ENCODE measurements at places on chromosomes 11 and 22.
A peak's percentile ranks its signal among the peaks of the same experiment; 100 is the strongest.

DNA sequence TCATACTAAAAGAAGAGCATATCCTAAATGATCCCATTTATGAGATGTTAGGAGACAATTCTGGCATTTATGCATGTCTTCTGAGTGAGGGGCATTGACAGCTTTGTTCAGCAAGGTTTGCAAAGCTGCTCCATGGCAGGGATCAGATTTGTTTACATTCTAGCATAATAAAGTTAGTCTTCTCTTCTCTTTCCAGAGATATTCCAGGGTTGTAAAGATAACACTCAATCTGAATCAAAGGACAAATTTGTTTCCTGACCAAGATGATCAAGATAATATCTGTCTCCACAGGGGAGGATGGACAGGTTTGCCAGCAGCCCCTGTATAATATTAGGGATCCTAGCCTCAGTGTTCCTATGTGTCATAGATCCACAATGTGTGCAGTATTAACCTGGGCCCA, 77.5 kb upstream of the ZC3H12C start:
- H3K4me3 ChIP-seq: no peak overlapping the region
- H3K27me3 ChIP-seq: no peaks in the 10 kb centered on the region
- no peaks in the 10 kb centered on the region for H3K4me1 ChIP-seq
- no peak overlapping the region for H3K27ac ChIP-seq

GRCh38 chr11:79070518-79070917, 370.3 kb downstream of the TENM4 start:
- no peaks in the 10 kb centered on the region for H3K27me3 ChIP-seq
- H3K4me3 ChIP-seq: no peak overlapping the region
- H3K4me1 ChIP-seq: no peaks in the 10 kb centered on the region

GRCh38 chr11:13117344-13117743, 108.2 kb downstream of the RASSF10 start:
- no peak for DNase-seq
- H3K27ac ChIP-seq: no peak overlapping the region
- no peaks in the 10 kb centered on the region for H3K4me1 ChIP-seq
- no peaks in the 10 kb centered on the region for H3K27me3 ChIP-seq
- H3K4me3 ChIP-seq: no peak overlapping the region

GRCh38 chr22:23849009-23850006, 8.4 kb upstream of the SLC2A11 start:
- peaks cover 30% of the 10 kb centered on the region for H3K4me1 ChIP-seq
- DNase-seq: peak; percentile 52
- no peaks in the 10 kb centered on the region for H3K36me3 ChIP-seq
- no peak overlapping the region for H3K4me3 ChIP-seq
- H3K27me3 ChIP-seq: peaks cover 6% of the 10 kb centered on the region

- no peak overlapping the region for H3K4me3 ChIP-seq
- H3K4me1 ChIP-seq: peaks cover 2% of the 10 kb centered on the region
- H3K36me3 ChIP-seq: no peaks in the 10 kb centered on the region
- no peaks in the 10 kb centered on the region for H3K27me3 ChIP-seq
These were observed 11.8 kb downstream of the CELSR1 start for GRCh38 chr22:46525389-46526243.

DNA sequence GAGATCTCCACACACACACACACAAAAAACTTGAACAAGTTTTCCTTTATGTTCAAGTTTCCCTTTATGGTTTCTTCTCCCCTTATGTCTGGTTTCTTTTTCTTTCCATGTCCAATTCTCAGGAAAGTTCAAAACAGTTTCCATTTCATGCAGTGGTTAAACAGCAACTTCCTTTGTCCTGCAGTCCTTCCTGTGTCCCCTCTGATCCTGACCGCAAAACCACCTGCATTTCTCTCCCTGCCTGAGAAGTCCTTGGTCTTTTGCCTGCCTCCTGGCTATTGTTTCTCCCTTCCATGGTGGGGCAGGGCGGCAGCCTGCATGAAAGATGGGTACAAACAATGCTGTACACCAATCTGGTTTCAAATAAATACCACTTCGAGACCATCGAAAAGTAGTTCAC, 58.3 kb upstream of the SORL1 start:
- H3K27me3 ChIP-seq: no peaks in the 10 kb centered on the region
- peaks cover 17% of the 10 kb centered on the region for H3K4me1 ChIP-seq
- H3K27ac ChIP-seq: no peak overlapping the region
- H3K4me3 ChIP-seq: no peak overlapping the region
- H3K36me3 ChIP-seq: no peaks in the 10 kb centered on the region

DNA sequence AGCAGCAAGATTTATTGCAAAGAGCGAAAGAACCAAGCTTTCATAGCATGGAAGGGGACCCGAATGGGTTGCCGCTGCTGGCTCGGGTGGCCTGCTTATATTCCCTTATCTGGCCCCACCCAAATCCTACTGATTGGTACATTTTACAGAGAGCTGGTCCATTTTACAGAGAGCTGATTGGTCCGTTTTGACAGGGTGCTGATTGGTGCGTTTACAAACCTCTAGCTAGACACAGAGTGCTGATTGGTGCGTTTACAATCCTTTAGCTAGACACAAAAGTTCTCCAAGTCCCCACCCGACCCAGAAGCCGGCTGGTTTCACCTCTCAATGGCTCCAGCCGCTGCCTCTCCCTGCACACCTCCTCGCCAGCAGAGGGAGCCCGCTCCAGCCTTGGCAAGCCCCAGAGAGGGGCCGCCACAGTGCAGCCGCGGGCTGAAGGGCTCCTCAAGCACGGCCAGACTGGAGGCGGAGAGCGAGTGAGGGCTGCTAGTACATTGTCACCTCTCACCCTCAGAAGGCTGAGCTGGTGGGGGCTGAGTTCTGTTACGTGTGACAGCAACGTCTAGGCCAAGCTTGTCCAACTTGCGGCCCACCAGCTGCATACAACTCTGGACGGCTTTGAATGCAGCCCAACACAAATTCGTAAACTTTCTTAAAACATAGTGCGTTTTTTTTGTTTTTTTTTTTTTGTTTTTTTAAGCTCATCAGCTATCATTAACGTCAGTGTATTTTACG, 8.7 kb downstream of the PTH start:
- H3K4me3 ChIP-seq: peak overlapping the region; percentile 22
- no peak overlapping the region for H3K27ac ChIP-seq
- H3K27me3 ChIP-seq: no peaks in the 10 kb centered on the region
- H3K4me1 ChIP-seq: no peaks in the 10 kb centered on the region

DNA sequence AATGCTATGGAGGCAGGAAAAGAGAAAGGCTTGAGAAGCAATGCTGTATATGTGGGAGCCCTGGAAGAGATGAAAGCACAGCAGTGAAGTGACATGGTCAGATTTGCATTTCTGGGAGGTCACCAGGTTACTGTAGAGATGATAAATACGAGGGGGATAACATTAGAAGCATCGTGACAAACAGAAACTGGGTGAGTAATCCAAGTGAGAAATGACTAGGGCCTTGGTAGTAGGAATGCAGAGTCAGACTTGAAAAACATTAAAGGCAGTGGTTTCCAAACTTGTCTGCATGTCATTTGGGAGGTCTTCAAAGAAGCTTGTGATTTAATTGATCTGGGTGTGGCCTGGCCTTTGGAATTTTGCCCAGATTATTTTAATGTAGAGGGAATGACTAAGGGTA, 43.9 kb downstream of the CCDC34 start:
- no peak overlapping the region for H3K4me3 ChIP-seq
- DNase-seq: no peak
- H3K4me1 ChIP-seq: no peaks in the 10 kb centered on the region
- H3K36me3 ChIP-seq: no peaks in the 10 kb centered on the region
- H3K27me3 ChIP-seq: no peaks in the 10 kb centered on the region

- DNase-seq: no peak
- H3K4me1 ChIP-seq: no peaks in the 10 kb centered on the region
- H3K36me3 ChIP-seq: no peaks in the 10 kb centered on the region
- H3K27me3 ChIP-seq: no peaks in the 10 kb centered on the region
- no peak overlapping the region for H3K27ac ChIP-seq
These were observed 117.6 kb downstream of the DSCAML1 start for GRCh38 chr11:117679461-117679860.

GRCh38 chr11:123186286-123186685, 8.8 kb downstream of the CLMP start:
- H3K4me1 ChIP-seq: no peaks in the 10 kb centered on the region
- no peak overlapping the region for H3K27ac ChIP-seq
- no peaks in the 10 kb centered on the region for H3K36me3 ChIP-seq
- H3K4me3 ChIP-seq: no peak overlapping the region
- peaks cover 8% of the 10 kb centered on the region for H3K27me3 ChIP-seq

DNA sequence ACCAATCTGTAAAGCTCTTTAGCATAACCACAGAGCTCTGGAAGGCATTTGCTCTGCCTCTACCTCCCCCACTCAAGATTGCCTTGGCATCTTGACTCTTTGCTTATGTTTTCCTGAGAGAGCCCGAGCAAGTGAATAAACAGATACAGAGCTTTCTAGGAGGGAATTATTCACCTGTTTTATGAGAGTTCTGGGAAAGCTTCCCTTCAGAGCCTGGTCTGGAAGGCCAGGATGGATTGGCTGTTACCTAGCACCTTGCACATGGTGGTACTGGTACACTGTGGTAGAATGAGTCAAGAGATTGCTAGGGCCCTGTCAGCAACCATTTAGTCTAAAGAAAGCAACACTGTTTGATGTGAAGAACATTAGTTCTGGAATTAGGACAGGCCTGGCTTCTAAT, 52.3 kb downstream of the CABIN1 start:
- no peak overlapping the region for H3K27ac ChIP-seq
- DNase-seq: no peak
- no peak overlapping the region for H3K4me3 ChIP-seq

DNA sequence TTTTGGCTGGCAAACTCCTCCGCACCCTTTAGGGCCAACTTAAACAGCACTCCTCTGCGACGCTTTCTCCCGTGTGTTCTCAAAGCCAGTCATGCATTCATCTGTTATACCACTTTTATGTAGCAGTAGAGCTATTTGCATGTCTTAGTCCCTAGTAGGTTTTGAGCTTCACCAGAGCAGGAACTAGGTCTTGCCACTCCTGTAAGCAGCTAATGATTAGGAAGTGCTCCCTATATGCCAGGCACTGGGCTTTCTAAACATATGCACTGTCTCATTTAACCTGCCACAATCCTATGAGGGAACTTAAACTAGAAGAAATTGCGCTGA, 180.8 kb downstream of the DBX1 start:
- no peaks in the 10 kb centered on the region for H3K36me3 ChIP-seq
- DNase-seq: no peak
- H3K27me3 ChIP-seq: no peaks in the 10 kb centered on the region
- H3K27ac ChIP-seq: no peak overlapping the region
- H3K4me1 ChIP-seq: no peaks in the 10 kb centered on the region
- H3K4me3 ChIP-seq: no peak overlapping the region

GRCh38 chr11:87493516-87493915, 455.8 kb downstream of the TMEM135 start:
- H3K27me3 ChIP-seq: no peaks in the 10 kb centered on the region
- no peak overlapping the region for H3K27ac ChIP-seq
- no peaks in the 10 kb centered on the region for H3K36me3 ChIP-seq
- no peak overlapping the region for H3K4me3 ChIP-seq

GRCh38 chr11:89536926-89537325, 45.8 kb upstream of the NOX4 start:
- no peak overlapping the region for H3K4me3 ChIP-seq
- no peaks in the 10 kb centered on the region for H3K27me3 ChIP-seq
- no peaks in the 10 kb centered on the region for H3K36me3 ChIP-seq
- no peaks in the 10 kb centered on the region for H3K4me1 ChIP-seq
- no peak for DNase-seq
- H3K27ac ChIP-seq: no peak overlapping the region

- H3K4me3 ChIP-seq: no peak overlapping the region
- H3K27ac ChIP-seq: no peak overlapping the region
- no peak for DNase-seq
- H3K36me3 ChIP-seq: no peaks in the 10 kb centered on the region
These were observed 141.2 kb downstream of the CSNK2A3 start for GRCh38 chr11:11211888-11212287.

DNA sequence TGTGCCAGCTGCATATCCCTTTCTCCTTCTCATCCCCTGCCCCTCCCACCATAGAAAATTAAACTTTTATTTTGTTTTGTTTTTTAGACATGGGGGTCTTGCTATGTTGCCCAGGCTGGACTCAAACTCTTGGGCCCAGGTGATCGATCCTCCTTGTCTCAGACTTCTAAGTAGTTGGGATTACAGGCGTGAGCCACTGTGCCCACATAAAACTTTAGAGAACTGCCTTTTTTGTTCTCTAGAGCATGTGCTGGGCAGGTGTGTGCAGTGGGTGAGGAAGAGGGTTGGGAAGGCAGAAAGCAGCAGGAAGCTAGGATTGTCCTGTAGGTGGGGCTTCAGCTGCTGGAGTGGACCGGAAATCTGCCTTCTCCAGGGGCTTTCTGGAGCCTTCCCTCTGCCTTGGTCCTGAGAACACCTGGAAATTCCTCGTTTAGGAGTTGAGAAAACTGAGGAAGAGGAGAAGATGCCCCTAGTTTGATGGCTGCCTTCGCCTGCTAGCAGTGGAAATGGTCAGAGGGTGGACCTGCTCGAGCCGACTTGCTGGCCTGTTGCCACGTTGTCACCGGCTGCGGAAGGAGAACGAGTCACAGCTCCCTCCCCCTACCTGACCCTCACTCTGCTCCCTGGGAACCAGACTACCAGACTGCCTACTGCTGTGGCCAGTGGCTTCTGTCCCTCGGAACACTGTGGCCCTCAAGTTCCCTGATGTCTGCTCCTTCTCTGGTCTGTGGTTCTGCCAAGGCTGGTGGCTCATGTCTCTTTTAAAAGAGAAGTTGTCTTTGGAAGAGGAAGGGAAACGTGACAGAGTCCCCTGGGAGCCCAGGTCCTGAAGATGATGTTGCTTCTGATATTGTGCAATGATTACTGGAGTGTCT, 4.0 kb downstream of the ST14 start:
- H3K4me1 ChIP-seq: peaks cover 8% of the 10 kb centered on the region
- no peak overlapping the region for H3K4me3 ChIP-seq
- H3K27ac ChIP-seq: no peak overlapping the region
- peaks cover 30% of the 10 kb centered on the region for H3K27me3 ChIP-seq

- no peak overlapping the region for H3K4me3 ChIP-seq
- no peak for DNase-seq
- no peaks in the 10 kb centered on the region for H3K27me3 ChIP-seq
- no peaks in the 10 kb centered on the region for H3K4me1 ChIP-seq
These were observed 140.5 kb downstream of the COMMD9 start for GRCh38 chr11:36148701-36149100.

DNA sequence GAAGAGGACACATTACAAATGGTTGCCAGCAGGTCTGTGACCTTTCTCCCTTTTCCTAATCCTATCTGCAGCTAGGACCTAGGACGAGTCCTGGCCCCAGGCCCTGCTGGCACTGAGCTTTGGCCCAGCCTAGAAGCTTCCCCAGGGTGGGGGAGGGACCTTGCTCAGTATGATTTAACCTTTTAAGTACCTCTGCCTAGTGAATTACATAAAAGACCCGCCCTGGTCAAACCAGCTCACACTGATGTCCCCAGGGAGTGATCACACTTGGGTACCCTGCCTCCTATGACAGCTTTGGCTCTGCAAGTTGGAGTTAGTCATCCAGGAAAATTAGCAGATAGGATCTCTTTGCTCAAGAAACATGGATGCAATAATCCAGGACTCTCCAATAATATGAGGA, 21.9 kb downstream of the ASCC2 start:
- no peak overlapping the region for H3K27ac ChIP-seq
- H3K4me1 ChIP-seq: no peaks in the 10 kb centered on the region
- H3K4me3 ChIP-seq: no peak overlapping the region
- H3K27me3 ChIP-seq: no peaks in the 10 kb centered on the region
- H3K36me3 ChIP-seq: peaks cover 78% of the 10 kb centered on the region
- no peak for DNase-seq

GRCh38 chr11:73766763-73767162, 5.9 kb upstream of the RAB6A start:
- DNase-seq: no peak
- H3K27ac ChIP-seq: no peak overlapping the region
- H3K27me3 ChIP-seq: peaks cover 3% of the 10 kb centered on the region
- no peaks in the 10 kb centered on the region for H3K36me3 ChIP-seq

GRCh38 chr22:33440756-33441155, 382.6 kb upstream of the SYN3 start:
- DNase-seq: no peak
- H3K36me3 ChIP-seq: no peaks in the 10 kb centered on the region
- no peak overlapping the region for H3K27ac ChIP-seq
- no peaks in the 10 kb centered on the region for H3K4me1 ChIP-seq
- H3K27me3 ChIP-seq: no peaks in the 10 kb centered on the region

Measured in thymus (tissue), 14 donors.